ENCODE measurements at places on chromosomes 11 and 22.

GRCh38 chr22:36086170-36086490 is 57.5 kb upstream of the RBFOX2 start:
- no peak for DNase-seq

DNA sequence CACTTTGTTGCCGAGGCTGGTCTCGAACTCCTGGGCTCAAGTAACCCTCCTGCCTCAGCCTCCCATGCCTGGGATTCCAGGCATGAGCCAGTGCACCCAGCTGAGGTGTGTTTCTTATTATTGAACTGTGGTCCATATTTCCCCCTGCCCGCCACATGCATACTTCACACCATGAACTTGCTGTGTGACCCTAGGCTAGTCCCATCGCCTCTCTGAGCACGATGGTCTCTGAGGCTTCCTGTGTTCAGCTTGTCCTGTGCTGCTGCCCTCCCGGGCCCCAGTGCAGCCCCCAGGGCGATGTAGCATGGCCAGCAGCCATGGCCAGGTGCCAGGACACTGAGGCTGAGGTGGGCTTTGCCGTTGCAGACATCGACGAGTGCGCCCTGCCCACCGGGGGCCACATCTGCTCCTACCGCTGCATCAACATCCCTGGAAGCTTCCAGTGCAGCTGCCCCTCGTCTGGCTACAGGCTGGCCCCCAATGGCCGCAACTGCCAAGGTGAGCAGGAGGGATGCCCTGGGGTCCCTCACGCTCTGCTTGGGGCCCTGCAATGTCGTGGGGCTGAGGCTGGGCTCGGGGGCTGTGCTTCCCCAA is 45.7 kb downstream of the FBLN1 start:
- no peak for DNase-seq

GRCh38 chr11:109088086-109088485 is 333.9 kb upstream of the C11orf87 start:
- DNase-seq, result no peak

GRCh38 chr11:9210224-9210921 is 54.8 kb downstream of the DENND5A start:
- no peak for DNase-seq

- no peak for DNase-seq
These were observed 23.8 kb downstream of the MICAL2 start for GRCh38 chr11:12134236-12134585.

GRCh38 chr11:47861728-47862127 is 13.6 kb upstream of the NUP160 start:
- DNase-seq, result no peak

GRCh38 chr22:22857607-22858558 is 29.7 kb upstream of the IGLL5 start:
- no peak for DNase-seq

GRCh38 chr11:7428196-7428595 is 57.1 kb upstream of the OLFML1 start:
- DNase-seq, result no peak

- no peak for DNase-seq
These were observed 36.1 kb downstream of the ME3 start for GRCh38 chr11:86636275-86636674.

GRCh38 chr11:15341587-15341986 is 226.9 kb downstream of the INSC start:
- no peak for DNase-seq

GRCh38 chr11:45247433-45247832 is 38.7 kb downstream of the SYT13 start:
- DNase-seq, result no peak

DNA sequence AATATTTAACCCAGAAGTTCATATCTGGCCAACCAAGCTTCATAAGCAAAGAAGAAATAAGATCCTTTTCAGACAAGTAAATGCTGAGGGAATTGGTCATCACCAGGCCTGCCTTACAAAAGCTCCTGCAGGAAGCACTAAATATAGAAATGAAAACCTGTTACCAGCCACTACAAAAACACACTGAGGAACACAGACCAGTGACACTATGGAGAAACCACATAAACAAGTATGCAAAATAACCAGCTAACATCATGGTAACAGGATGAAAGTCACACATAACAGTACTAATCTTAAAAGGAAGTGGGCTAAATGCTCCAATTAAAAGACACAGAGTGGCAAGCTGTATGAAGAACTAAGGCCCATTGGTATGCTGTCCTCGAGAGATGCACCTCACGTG is 311.4 kb downstream of the DYNC2H1 start:
- no peak for DNase-seq

DNA sequence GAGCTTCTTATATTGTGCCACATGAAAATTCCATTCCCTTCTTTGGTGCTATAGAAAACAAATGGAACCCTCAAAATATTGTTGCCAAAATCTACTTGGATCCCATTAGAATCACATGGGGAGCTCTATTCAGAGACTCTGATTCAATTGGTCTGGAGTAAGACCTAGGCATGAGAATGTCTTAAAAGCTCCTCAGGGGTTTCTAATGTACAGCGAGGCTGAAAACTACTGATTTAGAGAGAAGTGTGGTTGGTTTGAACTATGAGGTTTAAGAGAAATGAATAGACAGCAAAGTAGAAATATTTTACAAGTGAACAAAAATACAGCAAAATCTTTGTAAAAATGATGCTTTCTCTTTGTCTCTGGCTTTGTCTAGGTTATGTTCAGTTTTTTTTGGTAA is 514.7 kb downstream of the CNTN5 start:
- no peak for DNase-seq

GRCh38 chr11:9103542-9104276 is 12.3 kb upstream of the SCUBE2 start:
- DNase-seq, result no peak

GRCh38 chr11:114666760-114667159 is 11.6 kb upstream of the NXPE2 start:
- DNase-seq, result no peak

DNA sequence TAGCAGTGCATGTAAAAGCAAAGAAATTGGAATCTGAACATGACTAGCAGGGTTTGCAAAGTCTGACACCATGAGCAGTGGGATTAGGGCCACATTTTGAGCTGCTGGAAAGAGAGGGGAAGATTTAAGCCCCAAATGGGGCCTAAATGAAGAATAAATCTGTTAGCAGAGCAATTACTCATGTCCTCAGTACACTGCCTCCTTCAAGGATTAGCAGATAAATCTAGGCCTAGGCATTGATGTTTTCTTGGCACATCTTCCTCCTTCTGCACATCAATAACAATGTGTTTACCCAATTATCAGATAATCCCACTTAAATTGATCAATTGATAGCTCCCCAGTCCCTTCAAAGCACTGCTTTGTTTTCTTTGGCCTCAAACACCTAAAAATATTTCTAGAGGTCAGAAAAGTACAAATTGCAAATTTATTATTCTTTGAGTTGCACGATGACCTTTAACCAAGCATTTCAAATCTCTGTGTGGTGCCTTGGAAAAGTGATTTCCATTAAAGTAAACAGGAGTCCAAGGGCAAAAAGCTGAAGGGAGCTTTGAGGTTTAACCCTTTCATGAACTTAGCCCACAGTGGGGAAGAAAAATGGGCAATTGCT is 514.7 kb upstream of the CHORDC1 start:
- DNase-seq, result no peak

GRCh38 chr11:64959498-64959897 is 12.4 kb downstream of the MAJIN start:
- peak; percentile 6 for DNase-seq

- DNase-seq, result no peak
These were observed 7.0 kb downstream of the CD81 start for GRCh38 chr11:2383852-2384804.

- peak; percentile 1 for DNase-seq
These were observed 101.4 kb downstream of the SYT9 start for GRCh38 chr11:7353100-7353499.

DNA sequence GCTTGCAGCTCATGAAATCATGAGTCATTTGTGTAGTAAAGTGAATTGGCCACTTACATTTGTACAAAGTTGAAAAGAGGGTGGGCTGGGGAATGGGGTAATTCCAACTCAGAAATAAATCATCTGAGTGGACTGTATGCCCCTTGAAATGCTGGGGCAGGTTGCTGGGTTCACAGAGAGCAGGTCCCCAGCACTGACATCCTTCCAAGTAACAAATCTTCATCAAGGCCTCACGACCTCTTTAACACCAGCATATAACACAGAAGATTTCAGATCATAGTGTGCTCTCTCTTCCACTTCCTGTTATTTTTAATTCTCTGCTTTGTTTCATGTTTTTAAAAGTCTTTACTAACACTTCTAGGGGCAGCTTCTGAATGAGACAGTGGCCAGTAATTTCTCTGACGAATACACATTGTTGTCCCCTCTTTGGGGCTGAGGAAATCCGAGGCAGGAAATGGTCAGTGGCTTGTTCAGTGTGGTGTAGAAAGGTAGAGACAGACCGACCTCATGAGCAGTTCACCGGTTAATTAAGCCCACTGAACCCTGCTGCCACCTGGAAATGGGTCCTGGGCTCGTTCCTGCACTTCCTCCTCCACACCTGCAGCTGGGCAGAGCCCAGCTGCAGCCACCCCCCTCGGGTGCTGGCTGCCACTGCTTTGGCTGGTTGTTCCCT is 127.7 kb downstream of the MAML2 start:
- no peak for DNase-seq

Data from stromal cell of bone marrow (primary cell).